ENCODE measurements at places on chromosomes 1 and 21.

DNA sequence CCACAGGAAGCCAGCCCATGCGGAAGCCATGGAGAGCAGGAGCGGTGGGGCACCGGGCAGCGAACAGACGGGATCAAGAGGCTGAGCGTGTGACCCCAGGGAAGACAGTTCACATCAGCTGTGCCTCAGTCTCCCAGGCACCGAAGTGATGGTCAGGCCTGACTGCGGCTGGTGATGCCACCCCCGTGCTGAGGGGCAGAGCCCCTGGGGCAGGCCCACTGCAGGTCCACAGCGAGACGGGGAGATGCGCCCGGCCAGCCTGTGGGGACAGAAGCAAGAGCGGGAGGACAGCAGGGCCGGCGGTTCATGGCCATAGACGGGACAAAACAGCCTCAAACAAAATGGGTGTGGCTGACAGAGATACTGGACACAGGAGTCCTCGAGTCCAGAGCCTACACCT, 93.8 kb downstream of the RIPK4 start:
- no peak for DNase-seq

GRCh38 chr1:83990734-83991133, 8.2 kb downstream of the TTLL7 start:
- DNase-seq: no peak

DNA sequence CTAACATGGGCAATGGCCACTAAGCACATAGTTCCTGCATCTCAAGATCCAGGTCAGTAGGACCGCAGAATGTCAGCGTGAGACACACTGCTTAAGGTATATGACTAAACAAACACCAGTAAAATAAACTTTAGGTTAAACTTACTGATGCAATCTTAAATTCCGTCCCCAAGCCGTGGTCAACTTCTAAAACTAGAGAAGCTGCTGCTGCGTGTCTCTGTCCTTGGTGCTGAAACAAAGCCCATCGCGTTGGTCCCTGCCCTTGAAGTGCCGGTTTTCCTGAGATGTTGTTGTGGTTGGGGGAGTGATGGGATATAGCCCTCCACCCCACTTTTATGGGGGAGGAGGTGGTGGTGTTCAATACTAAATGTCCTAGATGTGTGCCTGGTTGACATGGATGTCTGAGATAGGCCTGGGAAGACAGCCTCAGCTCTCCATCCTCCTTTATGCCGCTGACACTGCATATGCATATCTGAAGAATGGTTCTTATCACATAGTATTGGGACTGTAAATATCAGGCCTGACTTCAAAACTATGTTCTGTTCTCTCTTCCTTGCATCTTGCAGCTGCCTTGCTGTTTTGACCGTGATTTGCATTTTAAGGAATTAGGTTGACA, 72.0 kb upstream of the KCNA3 start:
- DNase-seq: peak; percentile 36

DNA sequence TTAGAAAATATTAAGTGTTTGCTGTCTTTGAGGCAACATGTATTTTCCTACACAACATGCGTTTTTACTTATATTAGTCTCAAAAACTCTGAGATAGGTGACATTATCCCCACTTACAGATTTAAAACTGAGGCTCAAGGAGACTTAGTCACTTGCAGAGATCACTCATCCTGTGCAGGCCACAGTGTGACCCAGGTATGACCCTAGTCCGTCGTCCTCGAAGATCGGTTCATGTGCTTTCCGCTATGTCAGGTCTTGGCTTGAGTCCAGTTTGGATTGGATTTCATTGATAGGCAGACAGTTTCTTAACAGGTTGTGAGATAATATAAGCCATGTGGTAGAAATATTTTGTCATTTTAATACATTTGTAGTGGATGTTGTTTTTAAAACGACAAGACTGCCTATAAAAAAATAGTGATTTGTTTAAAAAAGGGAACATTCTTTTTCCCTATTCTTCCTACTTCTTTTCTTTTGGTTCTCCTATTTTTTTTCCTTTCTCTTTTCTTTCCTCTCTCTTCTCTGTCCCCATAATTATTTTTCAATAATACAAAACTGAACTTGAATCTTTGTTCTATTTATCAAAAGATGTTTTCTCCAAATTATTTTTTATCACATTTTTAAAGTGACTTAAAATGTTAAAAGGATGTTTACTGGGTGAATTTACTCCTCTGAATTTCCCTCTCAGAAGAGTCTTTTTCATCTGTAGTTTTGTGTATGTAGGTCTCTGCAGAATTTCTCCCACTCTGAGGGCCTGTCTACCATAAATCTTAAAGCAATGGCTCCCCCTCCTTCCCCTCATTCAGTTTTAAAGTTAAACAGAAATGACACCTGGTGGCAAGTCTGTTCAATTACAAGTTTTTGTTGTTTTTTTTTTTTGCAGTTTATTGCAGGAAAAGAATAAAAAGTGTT, 81.8 kb downstream of the PHTF1 start:
- DNase-seq: no peak

- DNase-seq: no peak
Observed at GRCh38 chr1:29845910-29846309, 609.6 kb downstream of the PTPRU start.

GRCh38 chr1:155645648-155646047, 35.6 kb downstream of the MSTO1 start:
- no peak for DNase-seq

DNA sequence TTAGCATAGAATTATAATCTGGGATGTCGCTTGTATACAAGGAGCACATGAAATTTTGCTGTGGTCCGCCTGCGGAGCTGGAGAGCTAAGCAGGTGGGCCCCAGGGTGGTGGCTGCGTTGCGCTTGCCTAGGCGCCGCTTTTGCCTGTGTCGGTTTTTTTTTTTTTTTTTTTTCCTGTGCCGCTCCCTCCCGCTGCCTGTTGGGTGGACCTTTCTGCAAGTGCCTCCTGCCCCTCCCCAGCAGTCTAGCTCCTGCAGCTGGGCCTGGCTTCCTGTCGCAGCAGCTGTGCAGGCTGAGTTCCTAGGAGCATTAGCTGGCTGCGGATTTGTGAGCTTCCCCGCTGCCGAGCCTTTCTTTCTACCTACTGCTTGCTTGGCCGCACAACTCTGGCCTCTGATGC, 20.6 kb downstream of the PYHIN1 start:
- DNase-seq: no peak

DNA sequence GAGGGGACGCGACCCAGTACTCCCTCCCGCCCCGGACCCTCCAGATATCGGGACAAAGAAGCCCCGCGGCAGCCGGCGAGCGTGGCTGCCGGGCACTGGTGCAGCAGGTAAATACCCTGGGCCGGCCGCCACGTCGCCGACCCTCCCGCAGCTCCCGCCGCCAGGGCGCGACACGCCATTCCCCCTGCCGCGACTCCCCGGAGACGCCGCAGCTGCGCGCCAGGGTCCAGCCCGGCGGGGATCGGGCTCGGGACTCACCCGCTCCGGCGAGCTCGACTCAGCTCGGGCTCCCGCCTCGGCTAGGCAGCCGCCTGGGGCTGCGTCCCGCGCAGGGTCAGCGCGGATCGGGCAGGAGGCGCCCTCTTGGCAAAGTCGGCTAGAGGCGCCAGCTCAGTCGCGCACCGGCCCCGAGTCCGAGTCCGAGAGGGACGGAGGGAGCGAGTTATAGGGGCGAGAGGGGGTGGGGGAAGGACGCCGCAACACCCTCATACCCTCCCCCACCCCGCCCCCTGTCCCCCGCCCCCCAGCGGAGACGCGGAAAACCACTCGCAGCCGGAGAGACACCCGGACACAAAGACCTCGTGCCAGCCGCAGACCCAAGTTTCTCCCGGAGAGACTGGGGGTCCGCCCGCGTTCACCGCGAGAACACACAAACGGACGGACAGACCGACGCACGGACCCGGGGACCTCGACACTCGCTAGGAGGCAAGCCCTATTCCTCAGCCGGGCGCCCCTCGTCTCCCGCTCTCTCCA, 985 bp downstream of the SYT6 start:
- DNase-seq: no peak

- DNase-seq: no peak
Observed at GRCh38 chr1:5458248-5458647, 534.0 kb downstream of the NPHP4 start.

- DNase-seq: no peak
Observed at GRCh38 chr1:22329148-22329515, 122.5 kb upstream of the ZBTB40 start.

DNA sequence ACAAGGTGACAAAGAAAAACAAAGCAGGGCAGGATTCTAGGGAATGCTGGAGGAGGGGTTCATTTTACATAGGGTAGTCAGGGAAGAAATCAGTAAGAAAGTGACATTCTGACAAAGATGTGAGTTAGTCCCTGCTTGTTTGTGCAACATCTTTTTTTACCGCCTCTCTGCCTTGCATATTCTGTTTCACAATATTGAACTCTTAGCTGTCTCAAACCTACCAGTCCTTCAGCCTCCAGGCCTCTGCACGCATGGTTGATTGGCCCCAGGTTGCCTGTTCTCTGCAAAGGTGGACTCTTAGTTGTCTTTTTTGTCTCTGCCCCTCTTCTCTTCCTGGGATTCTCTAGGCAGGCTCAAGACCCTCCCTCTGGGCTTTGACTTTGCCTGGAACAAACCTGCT, 152.2 kb upstream of the RUNX1 start:
- no peak for DNase-seq

DNA sequence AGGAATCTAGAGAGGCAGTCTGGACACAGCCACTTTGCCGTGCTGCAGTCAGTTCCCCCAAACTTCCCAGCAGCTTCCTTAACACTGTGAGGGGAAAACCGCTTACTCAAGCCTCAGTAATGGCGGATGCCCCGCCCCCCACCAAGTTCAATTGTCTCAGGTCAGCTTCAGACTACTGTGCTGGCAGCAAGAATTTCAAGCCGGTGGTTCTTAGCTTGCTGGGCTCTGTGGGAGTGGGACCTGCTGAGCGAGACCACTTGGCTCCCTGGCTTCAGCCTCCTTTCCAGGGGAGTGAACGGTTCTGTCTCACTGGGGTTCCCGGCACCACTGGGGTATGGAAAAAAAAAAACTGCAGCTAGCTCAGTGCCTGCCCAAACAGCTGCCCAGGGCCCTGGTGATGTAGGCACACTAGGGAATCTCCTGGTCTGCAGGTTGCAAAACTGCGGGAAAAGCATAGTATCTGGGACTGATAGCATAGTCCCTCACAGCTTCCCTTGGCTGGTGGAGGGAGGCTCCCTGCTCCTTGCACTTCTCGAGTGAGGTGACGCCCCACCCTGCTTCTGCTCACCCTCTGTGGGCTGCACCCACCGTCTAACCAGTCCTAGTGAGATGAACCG, 23.7 kb upstream of the HFM1 start:
- DNase-seq: no peak

GRCh38 chr1:175757381-175758015, 14.1 kb upstream of the TNR start:
- DNase-seq: no peak

- DNase-seq: no peak
Observed at GRCh38 chr1:218383681-218384080, 38.5 kb downstream of the TGFB2 start.

- no peak for DNase-seq
Observed at GRCh38 chr1:5949085-5949760, 43.0 kb downstream of the NPHP4 start.

GRCh38 chr1:102252731-102253505, 256.2 kb upstream of the OLFM3 start:
- DNase-seq: no peak

DNA sequence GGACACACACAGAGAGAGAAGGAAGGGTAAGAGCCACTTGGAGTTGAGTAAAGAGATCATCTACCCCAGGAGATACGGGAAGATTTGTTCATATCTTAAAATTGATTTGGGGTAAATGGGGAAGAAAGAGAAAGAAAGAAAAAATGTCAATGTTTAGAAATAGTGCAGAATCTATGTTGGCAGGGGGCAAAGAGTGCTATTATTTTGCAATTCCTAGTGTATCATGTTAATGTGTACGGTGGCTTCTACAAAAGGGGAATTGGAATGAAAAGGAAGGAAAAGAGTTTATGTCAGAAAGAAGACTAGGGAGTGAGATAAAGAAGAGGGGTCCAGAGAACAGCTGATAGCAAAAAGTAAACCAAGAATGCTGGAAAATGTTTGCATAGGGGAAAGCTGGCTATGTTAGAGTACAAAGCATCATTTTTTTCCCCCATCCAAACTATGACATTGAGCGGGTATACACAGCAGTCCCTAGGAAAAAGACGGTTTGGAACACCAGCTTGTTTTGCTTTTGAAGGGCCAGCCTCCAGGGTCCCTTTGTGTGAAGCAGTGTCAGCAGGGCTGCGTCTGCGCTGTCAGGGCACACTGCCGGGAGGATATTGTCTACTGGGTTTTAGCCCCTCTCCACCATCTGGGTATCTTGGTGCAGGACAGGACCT, 10.8 kb downstream of the LRRC8D start:
- no peak for DNase-seq

DNA sequence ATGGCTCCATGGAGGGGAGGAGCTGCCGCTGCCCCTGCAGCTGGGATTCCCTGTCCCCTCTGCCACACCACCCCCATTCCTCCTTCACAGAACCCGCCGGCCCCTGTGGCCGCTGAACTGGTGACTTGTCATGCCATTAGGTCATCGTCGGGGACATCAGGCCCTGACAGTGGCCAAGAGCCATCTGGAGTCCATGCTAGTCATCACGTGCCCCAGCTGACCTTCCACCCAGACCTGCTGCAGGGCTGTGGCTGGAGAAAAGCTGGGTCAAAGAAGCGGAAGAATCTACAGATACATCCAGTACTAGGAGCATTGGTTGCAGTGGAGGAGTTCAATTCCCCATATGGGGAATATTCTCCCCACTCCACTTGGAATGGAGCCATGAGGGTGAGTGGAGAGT, 78.1 kb downstream of the KCNJ15 start:
- DNase-seq: no peak

DNA sequence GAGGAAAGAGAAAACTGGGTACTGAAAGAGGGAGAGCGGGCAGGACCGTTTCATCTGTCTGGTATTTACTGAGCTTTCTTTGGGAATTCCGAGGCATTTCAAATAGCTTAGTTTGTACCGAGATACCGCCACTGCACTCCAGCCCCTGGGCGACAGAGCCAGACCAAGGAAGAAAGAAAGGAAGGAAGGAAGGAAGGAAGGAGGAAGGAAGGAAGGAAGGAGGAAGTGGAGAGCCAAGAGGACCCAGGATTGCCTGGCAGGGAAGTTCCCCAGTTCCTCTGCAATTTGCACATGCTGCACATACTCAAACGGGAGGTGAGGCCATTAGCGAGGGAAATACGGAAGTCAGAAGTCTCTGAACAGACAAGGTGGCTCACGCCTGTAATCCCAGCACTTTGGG, 961 bp upstream of the FUCA1 start:
- no peak for DNase-seq

GRCh38 chr1:107550358-107550757, 409.5 kb downstream of the NTNG1 start:
- DNase-seq: no peak

- no peak for DNase-seq
Observed at GRCh38 chr1:91381844-91382243, 22.8 kb downstream of the HFM1 start.

- no peak for DNase-seq
Observed at GRCh38 chr1:17338706-17339493, 30.9 kb downstream of the PADI4 start.

DNA sequence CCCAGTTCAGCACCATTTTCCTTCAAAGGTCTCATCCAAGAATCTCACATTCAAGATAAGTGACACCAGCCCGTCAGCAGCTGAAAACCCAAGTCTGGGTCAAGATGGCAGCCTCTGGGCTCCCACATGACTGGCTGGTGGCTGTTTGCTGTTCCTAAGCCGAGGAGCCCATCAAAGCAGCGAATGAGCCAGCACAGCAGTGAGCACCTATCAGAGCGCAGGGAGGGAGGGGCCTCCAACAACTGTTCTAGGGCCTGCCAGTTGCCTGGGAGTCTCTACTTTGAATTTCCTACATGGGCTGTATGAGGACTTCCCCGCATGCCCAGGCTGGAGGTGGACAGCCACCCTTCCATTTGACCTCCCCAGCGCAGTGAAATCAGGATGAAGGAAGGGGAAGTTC, 102.7 kb downstream of the ADARB1 start:
- DNase-seq: no peak

- no peak for DNase-seq
Observed at GRCh38 chr21:45780647-45781046, 137.1 kb downstream of the PCBP3 start.

Data from activated CD4-positive, alpha-beta T cell treated with anti-CD3 and anti-CD28 coated beads for 24 hours (primary cell).